ENCODE measurements at places on chromosomes 5 and 9.
A peak's percentile ranks its signal among the peaks of the same experiment; 100 is the strongest.

DNA sequence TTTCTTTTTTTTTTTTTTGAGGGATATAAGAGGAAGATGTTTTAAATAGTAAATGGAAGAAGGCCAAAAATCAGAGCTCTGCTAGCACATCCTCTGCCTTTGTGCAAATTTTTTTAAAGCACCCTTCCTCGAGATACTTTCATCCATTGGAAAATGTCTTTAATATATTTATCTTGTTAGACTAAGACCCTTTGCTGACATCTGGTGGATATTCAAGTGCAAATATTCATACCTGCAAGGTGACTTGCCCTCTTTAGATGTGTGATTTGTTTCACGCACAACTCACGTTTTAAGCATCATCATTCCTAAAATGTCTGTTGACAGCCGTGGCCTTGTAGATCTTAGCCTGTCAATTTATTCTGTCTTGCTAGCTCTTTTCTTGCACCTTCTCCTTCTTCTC lies 258.5 kb downstream of the AGTPBP1 start:
- DNase-seq: no peak

GRCh38 chr9:134342746-134343115 lies 16.5 kb downstream of the RXRA start:
- DNase-seq: no peak

- DNase-seq: no peak
These were observed 688.6 kb upstream of the SEMA6A start for GRCh38 chr5:117263231-117263630.

DNA sequence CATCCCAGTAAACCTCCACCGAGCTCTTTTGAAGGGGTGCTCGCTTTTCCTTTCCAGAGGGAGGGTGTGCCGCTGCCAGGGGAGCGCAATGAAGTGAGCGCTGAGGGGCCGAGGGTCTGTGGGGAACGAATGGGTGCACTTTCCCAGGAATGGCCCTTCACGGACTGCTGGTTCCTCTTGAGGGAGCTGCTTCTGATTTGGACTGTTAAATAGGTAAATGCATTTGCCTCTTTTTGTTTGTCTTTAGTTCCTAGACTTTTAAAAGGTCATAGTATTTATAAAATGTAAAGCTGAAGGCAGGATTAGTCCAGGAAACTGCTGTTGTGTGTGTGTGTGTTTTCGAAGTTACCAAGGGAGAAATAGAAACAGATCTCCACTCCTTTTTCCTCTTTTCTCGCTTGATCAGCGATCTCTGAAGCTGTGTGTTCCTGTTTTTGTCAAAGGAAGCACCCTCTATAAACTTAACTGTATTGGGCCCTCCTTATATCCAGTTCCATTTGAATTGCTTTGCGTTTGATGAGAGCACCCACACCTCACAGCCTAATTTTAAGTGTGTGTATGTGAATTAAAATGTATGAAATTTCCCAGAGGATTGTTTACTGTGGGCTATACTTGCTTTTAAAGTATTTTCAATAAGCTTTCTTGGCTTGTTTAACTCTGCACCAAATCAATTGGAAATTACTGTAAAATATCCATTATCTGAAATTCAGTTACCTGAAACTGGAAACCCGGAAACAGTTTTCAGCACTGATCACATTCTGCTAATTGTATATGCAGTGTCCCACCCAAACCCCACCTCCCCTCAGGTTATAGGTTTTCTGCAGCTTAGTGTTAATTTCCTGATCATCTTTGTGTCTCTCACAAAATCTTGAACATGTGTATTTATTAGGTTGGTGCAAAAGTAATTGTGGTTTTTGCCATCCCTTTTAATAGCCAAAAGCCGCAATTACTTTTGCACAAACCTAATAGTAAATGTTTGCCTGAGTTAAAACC lies 966 bp downstream of the SNX2 start:
- DNase-seq: no peak

DNA sequence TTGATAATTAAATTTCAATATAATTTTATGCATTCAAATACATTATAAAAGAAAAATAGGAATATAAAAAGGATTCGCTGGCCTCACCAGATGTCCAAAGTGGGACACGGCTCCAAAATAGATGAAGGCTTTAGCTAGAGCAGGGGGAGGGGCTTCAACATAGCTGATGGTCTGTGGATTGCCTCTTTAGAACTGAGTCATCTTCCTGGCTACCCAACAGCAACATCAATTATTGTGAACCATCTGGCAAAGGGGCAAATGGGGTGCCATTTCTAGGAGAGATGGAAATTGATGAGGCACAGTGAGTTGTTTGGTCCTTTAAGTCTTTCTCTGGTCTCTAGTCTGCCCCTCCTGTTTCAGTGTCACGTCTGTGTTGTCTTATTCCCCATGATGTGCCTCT lies 44.2 kb upstream of the CD180 start:
- no peak for DNase-seq

DNA sequence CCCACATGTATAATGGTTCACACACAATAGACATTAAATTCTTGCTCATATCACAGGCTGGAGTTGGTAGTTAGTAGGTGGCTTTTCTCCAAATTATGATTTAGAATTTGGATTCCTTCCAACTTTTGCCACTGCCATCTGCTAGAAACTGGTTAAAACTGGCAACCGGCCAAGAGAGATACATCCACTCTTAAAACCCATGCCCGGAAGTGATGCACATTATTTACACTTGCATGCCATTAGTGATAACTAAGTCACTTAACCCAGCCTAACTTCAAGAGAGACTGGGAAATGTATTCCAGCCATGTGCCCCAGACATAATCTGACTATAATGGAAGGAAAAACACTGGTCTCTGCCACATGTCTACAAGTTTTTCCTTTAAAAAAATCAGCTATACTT lies 395.7 kb upstream of the SEMA6A start:
- DNase-seq: no peak

DNA sequence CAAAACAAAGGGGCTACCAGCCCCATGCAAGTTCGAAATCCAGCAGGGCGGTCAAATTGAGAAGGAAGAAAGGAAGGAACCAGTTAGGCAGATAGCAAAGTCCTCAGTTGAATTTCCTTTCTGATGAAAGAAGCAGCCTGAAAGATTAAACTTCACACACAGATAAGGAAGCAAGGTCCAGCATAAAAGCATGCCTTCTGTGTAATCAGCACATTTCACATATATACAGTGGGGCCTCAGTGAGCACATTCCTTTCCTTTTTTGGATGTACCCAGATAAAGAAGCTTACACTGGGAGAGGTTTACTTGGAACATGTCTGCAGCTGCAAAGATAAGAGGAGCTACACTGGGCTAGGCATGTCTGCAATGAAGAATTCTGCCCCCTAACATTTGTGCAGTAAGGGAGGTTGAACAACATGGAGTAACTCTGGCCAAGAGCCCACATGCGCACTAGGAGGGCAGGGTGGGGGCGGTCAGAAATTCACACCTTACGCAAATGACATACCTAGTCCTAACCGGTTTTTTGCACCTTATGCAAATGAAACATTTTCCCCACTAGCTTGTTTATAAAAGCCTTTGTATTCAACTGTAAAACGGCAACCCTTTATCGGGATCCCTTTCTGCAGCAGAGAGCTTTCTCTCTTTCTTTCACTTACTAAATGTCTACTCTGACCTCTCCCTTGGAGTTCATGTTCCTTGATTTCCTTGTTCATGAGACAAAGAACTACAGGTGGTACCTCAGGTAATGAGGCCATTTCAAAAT lies 149.7 kb upstream of the FBXL17 start:
- DNase-seq: no peak

DNA sequence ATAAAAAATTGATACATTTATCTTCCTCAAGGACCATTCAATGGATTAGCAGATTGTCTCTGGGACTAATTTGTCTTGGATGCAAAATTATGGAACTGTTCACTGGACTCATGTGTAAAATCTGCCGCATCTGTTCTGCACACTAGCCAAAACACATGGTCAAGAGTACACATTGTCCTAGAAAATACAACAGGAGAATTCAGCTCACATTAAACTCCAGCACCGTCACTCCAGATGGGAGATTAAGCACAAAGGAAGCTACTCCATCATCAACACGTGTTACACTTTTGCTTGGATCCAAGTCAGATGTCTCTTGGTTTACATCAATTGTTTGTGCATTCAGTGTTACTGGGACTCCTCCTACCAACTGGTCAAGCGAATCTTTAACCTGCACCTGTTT lies 28.8 kb downstream of the C5 start:
- no peak for DNase-seq

DNA sequence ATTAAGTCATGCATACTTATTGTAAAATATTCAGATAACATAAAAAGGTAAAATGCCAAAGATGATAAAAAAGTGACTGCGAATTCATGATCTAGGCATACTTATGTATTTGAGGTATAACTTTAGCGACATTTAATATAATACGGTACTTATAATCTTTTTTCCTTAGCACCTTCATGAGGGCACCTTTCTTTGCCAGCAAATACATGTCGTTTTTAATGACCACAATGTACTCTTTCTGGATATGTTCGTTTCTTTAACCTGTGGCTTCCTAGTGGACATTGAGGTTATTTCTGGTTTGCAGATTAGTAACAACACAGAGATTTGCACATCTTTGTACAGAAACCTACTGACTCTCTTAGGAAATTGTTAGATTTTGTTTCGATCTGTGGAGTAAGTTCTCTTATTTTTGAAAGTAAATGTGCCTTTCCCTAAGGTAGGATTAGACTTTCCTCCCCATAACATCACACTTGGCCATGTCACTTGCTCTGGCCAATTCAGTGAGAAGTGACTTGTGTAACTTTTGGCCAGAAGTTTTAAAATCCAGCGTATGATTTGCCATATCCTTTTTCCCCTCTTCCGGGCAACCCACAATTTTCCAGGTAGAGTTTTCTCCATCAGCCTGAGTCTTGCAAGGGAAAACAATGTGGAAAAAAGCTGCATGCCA lies 24.4 kb downstream of the ANKRD33B start:
- DNase-seq: no peak

DNA sequence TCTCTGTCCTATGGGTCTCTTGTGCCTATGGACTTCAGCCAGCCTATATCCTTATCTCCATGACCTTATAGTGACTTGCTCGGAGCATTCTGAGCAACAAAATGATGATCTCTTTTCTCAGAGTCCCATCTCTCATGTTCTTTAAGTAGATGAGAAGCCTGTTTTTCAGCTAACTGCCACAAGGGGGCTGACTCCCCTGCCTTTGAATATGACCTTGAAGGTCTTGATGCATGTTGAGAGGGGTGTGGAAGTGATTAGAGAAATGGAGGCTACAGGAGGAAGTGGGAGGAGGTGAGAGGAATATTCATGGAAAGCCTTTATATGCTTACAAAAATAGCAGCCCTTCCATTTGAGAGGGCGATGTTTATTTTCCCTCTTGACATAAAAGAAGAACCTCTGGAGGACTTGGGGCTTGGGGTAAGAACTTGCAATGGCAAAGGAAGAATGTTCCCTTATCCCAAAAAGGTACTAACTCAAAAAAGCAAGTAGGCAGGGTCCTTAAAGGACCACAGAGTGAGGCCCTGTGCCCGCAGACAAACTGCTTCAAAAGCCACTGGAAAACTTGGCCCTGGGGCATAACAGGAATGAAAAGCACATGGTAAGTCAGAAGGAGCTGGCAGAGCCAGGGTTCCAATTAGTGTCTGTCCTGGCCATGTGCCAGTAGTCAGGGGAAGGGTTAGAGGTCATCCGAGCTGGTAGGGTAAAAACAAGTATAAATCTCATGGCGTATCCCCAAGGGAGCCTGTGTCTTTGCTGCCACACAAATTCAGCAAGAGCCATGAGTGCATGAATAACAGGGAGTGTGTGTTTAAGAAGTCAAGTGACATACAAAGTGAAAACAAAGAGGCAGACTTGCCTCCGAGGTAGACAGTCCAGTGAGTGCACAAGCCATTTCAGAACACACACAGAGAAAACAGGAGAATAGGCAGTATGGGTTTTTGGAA lies 39.1 kb downstream of the FGD3 start:
- no peak for DNase-seq

- DNase-seq: no peak
These were observed 15.1 kb upstream of the ERAP1 start for GRCh38 chr5:96822686-96823459.

- no peak for DNase-seq
These were observed 624.0 kb upstream of the KLF4 start for GRCh38 chr9:108113596-108113995.

DNA sequence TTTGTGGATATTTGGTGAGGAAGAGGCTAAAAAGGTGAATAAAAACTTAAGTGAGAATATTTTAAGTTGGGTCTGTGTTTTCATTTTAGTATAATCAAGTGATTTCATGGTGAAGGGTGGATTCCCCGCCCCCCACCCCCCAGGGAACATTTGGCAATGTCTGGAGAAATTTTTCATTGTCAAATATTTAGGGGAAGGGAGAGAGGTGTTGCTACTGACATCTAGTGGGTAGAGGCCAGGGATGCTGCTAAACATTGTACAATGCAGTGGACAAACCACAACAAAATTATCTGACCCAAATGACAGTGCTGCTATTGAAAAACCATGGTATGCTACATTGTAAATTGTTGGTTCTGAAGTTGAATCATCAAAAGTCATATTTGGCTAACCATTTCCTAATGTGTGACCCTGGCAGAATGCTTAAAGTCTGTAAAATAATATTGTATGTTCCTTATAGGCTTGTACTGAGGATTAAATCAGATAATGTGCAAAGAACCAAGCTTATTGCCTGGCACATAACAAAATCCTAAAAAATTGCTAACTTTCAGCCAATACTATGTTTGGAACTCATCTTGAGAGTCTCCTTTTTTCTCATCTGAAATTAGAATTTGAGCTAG lies 5.6 kb downstream of the C5orf24 start:
- no peak for DNase-seq

DNA sequence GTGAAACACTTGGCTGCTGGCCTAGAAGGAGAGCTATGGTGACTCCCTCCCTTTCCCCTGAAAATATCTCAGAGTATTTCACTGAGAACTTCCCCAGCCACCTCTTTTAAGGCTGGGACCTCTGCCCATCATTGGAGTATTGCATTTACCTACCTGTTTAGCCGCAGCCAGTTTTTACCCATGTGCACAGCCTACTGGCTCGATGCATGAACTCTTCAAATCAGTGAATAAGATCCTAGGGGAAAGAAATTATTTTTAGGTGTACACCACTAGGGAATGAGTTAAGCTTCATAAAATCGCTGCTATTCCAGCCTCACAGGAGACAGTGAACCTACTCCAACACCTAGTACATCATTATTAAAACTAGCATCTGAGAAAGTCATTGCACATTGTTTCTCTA lies 16.8 kb upstream of the FAM174A start:
- no peak for DNase-seq

GRCh38 chr9:92737216-92737606 lies 27.4 kb downstream of the BICD2 start:
- peak; percentile 23 for DNase-seq

- no peak for DNase-seq
These were observed 191.9 kb upstream of the SEMA6A start for GRCh38 chr5:116766470-116766947.

GRCh38 chr9:81268048-81268447 lies 421.3 kb downstream of the TLE1 start:
- DNase-seq: no peak

DNA sequence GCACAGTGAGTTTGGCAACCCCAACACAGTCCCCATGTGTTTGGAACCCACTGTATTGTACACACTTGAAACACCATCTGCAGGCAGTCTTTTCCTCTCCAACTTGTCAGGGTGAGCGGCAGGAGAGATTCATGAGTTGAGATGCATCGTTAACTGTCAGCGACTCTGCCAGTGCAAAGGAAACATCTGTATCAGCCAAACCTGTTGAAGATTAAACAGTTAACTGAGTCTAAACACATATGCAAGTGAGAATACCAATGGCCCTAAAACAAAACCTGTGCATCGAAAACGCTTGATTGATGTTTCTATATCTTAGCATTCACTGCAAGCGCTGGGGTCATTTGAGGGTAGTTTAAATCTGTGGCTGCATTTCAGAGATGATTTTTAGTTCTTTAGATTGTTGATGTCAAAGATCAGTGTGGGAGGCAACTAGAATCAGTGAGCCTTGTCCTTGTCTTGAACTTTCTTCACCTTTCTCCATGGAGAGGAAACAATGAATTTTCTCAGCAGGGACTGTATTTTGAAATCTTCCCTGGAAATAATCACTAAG lies 41.3 kb upstream of the PAM start:
- DNase-seq: no peak
